ENCODE measurements at places on chromosomes 12 and 14.

DNA sequence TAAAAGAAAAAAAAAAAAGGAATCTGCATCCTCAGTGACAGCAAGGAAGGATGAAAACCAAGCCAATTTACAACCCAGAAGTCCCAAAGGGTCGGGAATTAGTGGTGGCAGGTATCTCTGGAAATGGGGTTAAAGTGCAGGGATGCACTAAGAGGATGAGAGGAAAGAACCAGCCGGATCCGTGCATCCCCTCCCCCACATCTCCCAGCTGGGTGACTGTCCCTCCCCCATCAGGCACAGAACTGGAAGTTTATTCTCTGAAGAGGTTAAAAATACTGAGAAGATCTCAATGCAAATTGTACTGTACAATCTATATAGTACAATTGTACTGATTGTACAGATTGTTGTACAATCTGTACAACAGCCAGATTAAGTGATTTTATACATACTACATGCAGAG is 15.4 kb downstream of the CLMN start:
- no peak for DNase-seq

- DNase-seq, result no peak
Measured at GRCh38 chr12:21453312-21453852, 15.9 kb downstream of the PYROXD1 start.

GRCh38 chr12:87020071-87020470 is 763.9 kb upstream of the MGAT4C start:
- DNase-seq, result no peak

- no peak for DNase-seq
Measured at GRCh38 chr12:78121969-78122610, 291.4 kb downstream of the NAV3 start.

- DNase-seq, result no peak
Measured at GRCh38 chr12:88185988-88186387, 43.9 kb downstream of the TMTC3 start.

DNA sequence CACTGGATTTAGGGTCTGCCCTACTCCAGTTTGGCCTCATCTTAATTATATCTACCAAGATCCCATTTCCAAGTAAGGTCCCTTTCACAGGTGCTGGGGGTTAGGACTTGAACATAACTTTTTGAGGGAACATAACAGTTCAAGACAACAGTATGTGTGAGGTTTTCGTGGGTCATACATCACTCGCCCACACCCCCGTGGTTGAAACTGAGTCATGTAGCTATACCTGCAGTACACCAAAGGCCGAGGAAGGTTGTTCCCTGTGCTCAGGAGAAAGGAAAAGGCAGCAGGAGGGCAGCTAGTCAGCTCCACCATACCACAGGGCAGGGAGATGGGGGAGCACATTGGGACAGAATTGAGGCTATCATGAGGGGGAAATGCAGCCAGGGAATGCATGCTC is 167.0 kb downstream of the PPM1H start:
- no peak for DNase-seq

DNA sequence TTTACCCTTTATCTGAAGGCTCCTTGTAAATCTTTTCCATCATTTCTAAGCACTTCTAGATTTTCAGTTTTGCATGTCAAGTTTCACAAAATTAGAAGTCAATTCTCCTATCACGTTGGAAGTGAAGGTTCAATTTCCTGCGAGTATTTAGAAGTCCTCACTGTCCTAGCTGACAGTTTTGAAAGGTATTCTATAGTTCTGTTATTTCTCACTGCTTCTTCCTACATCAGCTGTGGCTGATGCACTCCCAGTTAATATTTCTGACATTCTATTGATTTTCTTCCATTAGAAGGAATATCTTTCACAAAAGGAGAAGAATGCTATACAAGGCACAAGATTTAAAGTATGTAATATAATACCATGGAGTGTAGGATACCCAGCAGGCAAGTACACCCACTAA is 15.8 kb upstream of the TMCC3 start:
- DNase-seq, result no peak

- no peak for DNase-seq
Measured at GRCh38 chr14:38629412-38629811, 373.5 kb upstream of the CLEC14A start.

GRCh38 chr12:68349921-68350606 is 17.9 kb upstream of the MDM1 start:
- DNase-seq, result no peak

- no peak for DNase-seq
Measured at GRCh38 chr14:101473795-101474562, 87.3 kb upstream of the DIO3 start.

DNA sequence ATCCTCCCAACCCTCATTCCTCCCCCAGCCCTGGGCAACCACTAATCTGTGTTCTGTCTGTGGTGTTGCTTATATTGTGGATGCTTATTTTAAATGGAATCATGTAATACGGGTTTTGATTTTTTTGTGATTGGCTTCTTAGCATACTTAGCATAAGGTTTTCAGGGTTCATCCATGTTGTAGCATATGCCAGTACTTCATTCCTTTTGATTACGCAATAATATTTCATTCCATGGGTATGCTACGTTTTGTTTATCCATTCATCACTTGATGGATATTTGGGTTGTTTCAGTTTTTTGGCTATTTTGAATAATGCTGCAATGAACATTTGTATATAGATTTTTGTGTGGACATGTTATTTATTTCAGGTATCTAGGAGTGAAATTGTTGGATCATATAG is 82.9 kb downstream of the TSPAN9 start:
- DNase-seq, result no peak

DNA sequence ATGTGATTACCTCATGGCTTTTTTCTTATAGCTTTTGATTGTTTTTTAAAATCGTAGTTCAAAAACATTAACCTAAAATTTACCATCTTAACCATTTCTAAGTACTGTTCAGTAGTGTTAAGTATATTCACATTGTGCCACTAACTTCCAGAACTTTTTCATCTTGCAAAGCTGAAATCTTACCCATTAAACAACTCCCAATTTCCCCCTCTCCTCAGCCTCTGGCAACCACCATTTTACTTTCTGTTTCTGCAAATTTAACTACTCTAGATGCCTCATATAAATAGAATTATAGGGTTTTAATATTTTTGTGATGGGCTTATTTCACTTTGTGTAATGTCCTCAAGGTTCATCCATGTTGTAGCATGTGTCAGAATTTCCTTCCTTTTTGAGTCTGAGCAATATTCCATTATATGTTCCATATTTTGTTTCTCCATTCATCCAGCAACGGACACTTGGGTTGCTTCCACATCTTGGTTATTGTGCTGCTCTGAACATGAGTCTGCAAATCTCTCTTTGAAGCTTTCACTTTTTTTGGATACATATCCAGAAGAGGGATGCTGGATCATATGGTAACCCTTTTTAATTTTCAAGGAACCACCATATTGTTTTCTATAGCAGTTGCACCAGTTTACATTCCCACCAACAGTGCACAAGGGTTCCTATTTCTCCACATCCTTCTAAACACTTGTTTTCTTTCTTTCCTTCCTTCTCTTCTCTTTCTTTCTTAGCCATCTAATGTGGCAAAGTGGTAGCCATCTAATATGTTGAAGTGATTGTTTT is 5.0 kb downstream of the HIF1A start:
- DNase-seq, result no peak

DNA sequence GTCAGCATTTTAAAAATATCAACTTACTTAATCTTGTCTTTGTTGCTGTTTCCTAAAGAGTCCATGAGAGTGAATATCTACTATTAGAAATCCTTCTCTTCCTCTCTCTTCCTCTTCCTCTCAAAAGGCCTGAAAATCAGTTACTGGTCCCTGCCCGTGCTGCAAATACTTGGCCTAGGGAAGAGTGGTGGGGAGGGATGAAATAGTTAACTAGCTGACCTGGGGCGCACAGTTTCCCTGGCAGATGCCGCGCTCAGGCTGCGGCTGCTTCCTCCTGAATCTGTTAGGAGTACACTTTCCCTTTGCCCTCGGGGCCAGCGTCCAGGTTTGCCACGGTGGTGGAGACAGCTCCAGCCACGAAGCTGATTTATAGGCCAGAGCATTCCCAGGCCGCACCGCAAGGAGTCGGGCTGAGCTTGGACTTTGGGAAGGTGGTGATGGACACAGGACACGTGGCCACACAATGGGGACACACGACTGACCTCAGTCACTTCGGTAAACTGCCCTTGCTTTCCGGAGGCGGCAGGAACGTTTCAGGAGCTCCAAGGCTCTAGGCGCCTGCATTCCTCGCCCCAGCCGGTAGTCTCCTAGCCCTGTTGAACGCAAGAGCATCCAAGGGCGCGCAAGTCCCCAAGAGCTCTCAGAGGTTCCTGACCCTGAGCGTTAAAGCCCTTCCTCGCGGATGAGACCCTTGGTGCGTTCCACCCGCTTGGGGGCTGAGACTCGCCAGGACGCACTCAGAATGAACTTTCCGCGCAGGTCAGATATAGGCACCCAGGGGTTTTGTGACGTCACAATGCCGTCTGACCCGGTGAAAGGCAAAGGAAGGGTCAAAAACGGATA is 7.1 kb upstream of the ASCL1 start:
- no peak for DNase-seq

GRCh38 chr12:29207120-29207519 is 58.0 kb downstream of the FAR2 start:
- no peak for DNase-seq

DNA sequence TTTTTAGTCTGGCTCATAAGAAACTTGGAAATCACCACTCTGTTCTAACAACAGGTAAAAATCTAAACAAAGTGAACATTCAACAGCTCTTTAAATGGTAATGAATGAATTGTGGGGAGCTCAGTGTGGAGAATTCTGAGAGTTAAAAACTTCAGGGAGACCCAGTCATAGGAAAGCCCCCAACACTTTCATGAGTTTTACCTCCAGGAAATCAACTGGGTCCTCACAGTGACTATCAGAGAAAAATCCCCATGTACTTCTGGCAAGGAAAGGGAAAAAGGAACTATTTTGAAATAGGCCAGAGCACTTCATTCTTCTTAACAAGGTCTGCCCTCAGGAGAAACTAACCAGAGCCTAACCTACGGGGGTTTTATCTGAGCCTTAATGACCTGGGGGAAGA is 134.7 kb downstream of the CMAS start:
- no peak for DNase-seq

GRCh38 chr12:46627686-46628085 is 198.1 kb downstream of the SLC38A4 start:
- DNase-seq, result no peak

DNA sequence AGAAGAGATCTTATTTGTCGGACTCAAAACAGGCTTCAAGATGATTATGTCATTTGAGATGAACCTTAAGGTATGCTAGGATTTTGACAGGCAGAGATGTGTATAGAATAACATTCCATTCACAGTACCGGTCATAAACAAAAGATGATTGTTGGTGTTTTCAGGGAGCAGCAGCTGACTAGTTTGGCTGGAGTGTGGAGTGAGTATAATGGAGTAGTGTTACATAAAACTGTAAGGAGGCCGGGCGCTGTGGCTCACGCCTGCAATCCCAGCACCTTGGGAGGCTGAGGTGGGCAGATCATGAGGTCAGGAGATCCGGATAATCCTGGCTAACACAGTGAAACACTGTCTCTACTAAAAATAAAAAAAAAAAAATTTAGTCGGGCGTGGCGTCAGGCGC is 23.9 kb downstream of the SERPINA10 start:
- DNase-seq, result no peak

DNA sequence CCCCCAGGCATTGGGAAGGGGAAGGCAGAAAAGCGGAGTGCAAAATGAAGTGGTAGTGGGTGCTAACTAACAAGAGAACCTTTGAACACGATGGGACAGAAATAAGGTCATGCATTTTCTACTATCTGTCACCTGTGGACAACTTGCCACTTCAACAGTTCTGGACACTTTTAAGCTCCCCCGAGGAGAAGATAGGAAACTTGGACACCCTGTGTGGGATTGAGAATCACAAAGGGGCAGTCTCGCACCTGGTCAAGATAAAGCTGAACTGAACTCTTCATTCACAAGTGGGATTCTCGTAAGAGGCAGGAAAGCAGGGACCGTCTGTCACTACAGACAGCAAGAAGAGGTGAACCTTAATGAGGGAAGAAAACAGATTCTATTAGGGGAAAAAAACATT is 51.6 kb downstream of the EIF2S3B start:
- no peak for DNase-seq

GRCh38 chr14:99731547-99732435 is 47.7 kb downstream of the CYP46A1 start:
- DNase-seq, result no peak

DNA sequence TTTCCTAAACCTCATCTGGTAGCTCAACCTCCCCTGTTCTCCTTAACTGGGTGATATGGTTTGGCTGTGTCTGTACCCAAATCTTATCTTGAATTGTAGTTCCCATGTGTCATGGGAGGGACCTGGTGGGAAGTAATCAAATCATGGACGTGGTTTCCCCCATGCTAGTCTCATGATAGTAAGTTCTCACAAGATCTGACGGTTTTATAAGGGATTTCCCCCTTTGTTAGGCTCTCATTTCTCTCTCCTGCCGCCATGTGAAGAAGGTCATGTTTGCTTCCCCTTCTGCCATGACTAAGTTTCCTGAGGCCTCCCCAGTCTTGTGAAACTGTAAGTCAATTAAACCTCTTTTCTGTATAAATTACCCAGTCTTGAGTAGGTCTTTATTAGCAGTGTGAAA is 19.5 kb downstream of the COX16 start:
- DNase-seq, result no peak

DNA sequence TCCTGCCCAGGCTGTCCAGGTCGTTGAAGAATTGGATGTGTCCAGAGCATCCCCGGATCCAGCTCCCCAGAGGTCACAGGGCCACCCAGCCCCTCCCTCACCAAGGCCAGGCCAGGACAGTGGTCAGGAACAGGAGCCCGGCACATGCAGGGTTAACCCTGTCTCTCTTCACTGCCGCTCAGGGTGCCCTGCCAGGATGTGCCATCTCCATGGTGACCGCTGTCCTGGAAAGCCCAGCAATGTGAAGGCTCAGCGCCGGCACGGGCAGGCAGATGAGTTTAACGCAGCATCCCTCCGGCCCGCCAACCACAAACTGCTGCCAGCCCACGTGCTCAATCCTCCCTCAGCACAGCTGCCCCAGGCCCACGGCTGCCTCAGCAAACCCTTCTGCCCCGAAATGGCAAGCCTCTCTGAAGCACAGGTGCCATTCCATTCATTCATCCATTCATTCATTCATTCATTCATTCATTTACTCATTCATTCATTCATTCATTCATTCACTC is 4.4 kb downstream of the TMEM179 start:
- no peak for DNase-seq

DNA sequence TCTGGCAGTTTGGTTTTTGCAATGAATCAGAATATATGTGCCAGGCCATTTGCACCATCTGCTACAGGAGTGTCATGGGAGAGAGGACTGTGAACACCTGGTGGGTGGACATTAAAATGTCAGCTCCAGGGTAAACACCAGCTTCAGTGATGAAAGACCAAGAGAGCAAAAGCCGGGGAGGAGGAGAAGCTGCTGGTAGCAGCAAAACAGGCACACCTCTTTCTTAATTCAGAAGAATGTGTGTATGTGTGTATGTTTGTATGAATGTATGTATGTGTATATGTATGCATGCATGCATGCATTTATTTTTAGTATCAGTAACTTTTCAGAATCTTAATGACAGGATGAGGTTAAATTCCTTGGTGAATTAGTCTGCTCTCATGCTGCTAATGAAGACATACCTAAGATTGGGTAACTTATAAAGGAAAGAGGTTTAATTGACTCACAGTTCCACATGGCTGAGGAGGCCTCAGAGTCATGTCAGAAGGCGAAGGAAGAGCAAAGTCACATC is 357.4 kb upstream of the PRICKLE1 start:
- DNase-seq, result no peak

All from stimulated activated naive B cell treated with anti-CD40 and anti-IgM and Interleukin-4, amounts not matched to agents 10 μg/mL and 1 μg/mL and 100 μg/mL, for 72 hours (primary cell).